ENCODE measurements at places on chromosomes 12 and 14. TPM values are rescaled to one million over a fixed set of nuclear protein-coding genes. Genes with fewer than 3 reads are reported as not detected.

The SSPN gene
- total RNA-seq = 7.8 TPM

The VRTN gene
- total RNA-seq = not detected

The BDKRB2 gene
- total RNA-seq = 73.1 TPM

The SLC8A3 gene
- under 0.01 TPM for total RNA-seq

The SAMD4A gene
- total RNA-seq = 36.7 TPM

The C12orf60 gene
- total RNA-seq = 1.1 TPM

The FIGNL2 gene
- total RNA-seq = under 0.01 TPM

The CCDC175 gene
- not detected for total RNA-seq

The KLRC2 gene
- total RNA-seq = not detected

The IL31 gene
- total RNA-seq = not detected

The LRRK2 gene
- 1.1 TPM for total RNA-seq

The SIX6 gene
- total RNA-seq = not detected

The ANKS1B gene
- total RNA-seq = 0.18 TPM

The IAPP gene
- total RNA-seq = not detected

The PRB2 gene
- not detected for total RNA-seq

The ZNF219 gene
- 0.90 TPM for total RNA-seq

The SLC17A8 gene
- not detected for total RNA-seq

The FGF6 gene
- total RNA-seq = not detected

The OR4K2 gene
- total RNA-seq = not detected

The KRT79 gene
- not detected for total RNA-seq

The SFSWAP gene
- 20.6 TPM for total RNA-seq

The AMN gene
- total RNA-seq = under 0.01 TPM

The KRT78 gene
- total RNA-seq = not detected

The TMEM52B gene
- 3.1 TPM for total RNA-seq

The KRT5 gene
- total RNA-seq = not detected

The C12orf50 gene
- total RNA-seq = not detected

The ARG2 gene
- 2.2 TPM for total RNA-seq

The KSR2 gene
- not detected for total RNA-seq

The LMO3 gene
- total RNA-seq = 1.7 TPM

The RFX4 gene
- not detected for total RNA-seq

The RD3L gene
- not detected for total RNA-seq

The AQP5 gene
- total RNA-seq = not detected

All from IMR-90 (cell line).